ENCODE measurements at places on chromosomes 4 and X. TPM values are rescaled to one million over a fixed set of nuclear protein-coding genes. Genes with fewer than 3 reads are reported as not detected.

- DNase-seq = no peak
Observed at GRCh38 chr4:15349531-15349935, 78.3 kb upstream of the C1QTNF7 start.

DNA sequence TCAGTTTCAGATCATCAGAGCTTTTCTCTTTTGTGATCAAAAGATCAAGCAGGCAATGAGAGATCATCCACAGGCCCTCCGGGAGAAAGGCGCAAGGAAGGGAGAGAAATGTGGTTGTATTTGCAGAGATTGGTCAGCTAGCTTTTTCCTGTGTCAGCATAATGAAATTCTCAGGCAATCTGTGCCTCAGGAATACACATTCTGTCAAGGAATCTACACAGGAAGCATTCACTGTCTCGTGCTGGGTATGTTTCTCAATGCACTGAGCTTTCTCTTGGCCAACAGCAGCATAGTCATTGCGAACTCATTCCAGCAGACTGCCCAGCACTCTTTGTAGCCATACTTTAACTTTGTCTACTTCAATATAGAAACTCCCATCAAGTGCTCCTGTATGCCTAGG is 413.7 kb downstream of the PPP3CA start:
- DNase-seq = no peak

- peak; percentile 65 for DNase-seq
Observed at GRCh38 chr4:25813448-25814106, 49.2 kb downstream of the SEL1L3 start.

DNA sequence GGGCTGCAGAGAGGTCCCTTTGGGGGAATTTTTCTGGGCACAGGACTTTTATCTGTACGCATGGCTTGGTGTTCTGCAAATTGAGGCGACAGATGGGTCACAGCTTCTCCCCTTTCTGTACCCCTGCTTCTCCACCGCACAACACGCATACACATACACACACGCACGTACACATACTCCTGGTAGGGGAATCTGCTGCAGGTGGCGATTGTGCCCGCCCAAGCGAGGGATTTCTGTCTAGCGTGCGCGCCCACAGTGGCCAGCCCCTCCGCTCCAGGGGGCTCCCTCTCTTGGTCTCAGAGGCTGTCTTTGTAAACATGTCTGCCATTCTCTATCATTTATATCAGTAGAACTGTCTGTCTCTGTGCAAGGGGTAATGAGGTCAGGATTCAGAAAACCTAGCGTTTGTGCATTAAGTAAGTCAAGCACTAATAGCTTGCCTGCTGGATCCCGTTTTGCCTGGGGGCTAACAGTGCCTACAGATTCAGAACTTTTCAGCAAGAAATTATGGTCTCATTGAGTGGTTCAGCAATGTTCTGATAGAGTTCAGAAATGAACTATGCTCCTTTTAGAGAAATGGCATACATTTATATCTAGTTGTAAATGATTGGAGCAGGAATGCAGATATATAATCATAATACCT is 2.2 kb downstream of the GRID2 start:
- no peak for DNase-seq

DNA sequence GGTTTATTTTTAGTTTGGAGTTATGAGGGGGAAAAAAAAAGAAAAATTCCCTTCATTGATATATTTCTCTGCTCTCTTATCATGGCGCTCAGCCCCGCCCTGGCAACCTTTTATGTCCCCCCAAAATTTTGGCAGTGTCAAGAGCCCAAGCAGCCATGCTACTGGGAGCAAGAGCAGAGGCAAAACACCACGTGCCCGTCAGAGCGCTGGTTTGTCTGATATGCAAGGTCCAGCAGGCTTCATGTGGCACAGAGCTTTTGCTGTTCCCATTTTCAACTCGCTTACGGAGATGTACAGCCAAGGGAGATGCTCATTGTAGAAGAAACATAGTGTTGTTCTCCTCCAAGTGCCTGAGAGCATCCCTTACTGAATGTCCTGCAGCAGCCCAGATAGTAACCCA is 27.3 kb downstream of the SLITRK2 start:
- no peak for DNase-seq

Gene RAB33A
- total RNA-seq = not detected

Measured in HepG2 (cell line).